Right hindlimb (tissue), 1 donor: ENCODE measurements at places on chromosomes 7 and 10.

GRCh38 chr7:16422103-16422435 is 731 bp upstream of the CRPPA start:
- DNase-seq, result no peak

DNA sequence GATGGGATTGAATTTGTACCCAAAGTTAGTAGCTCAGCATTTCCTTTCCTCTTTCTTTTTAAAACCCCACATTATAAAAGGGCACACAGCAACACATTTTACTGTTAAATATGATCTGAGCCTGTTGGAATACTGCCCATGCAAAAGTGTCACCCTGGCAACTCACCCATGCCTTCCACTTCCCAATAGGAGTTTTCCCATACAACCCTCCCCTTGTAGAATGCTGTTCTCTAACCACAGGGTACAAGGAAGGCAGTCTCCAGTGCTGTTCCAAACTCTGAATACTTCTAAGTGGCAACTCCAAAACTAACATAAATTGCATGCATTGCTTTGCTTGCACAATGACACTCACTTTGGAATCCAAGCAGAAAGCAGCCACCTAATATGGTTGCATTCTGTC is 60.8 kb downstream of the NRCAM start:
- DNase-seq, result no peak

DNA sequence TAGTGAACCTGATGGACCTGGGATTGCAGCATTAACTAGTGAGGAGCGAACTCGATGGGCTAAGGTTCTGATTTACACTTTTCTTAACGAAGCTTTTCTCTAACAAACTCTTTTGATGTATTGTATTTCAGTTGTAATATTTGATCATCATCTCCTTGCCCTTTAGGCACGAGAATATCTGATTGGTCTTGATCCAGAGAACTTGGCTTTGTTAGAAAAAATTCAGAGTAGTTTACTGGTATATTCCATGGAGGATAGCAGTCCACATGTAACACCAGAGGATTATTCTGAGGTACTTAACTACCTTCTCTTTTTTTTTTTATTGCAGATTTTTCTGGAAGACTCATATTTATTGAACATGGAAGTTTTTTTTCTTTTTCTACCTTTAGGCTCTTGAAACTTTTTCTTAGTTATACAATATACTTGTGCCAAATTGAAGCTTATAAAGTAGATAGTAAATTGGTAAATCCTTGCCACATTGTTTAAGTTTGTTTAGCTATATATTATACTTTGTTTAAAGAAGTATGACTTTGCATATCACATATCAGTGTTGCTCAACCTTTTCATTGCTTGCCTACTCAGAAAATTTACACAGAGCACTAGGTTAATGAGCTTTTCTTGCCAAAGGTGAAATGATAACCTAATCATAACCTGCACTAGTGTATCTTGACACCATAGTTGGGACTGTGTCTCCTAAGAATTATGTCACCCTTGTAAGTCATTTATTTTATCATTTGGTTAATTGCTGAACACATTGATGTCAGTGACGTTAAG is 30.4 kb downstream of the CROT start:
- DNase-seq, result no peak

GRCh38 chr10:62851442-62851841 is 35.3 kb upstream of the EGR2 start:
- no peak for DNase-seq

DNA sequence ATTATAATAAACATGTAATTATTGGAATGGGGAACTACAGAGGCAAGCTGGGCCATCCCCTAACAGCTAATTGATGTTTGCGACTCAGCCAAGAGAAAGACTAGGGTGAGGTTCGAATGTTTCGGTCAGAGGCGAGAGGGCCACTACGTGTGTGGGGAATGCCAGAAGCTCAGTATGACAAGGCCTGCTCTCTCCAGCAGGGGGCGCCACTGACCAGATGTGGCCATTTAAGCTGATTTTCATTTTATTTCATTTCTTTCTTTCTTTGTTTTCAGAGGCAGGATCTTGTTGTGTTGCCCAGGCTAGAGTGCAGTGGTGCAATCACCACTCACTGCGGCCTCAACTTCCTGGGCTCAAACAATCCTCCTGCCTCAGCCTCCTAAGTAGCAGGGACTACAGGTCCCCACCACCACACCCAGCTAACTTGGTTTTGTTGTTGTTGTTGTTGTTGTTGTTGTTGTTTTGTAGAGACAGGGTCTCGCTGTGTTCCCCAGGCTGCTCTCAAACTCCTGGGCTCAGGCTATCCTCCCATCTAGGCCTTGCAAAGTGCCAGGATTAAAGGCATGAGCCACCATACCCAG is 38.1 kb downstream of the TMEM130 start:
- DNase-seq, result no peak

- DNase-seq, result peak; percentile 66
Measured at GRCh38 chr10:30534465-30535144, 94.9 kb downstream of the LYZL2 start.

DNA sequence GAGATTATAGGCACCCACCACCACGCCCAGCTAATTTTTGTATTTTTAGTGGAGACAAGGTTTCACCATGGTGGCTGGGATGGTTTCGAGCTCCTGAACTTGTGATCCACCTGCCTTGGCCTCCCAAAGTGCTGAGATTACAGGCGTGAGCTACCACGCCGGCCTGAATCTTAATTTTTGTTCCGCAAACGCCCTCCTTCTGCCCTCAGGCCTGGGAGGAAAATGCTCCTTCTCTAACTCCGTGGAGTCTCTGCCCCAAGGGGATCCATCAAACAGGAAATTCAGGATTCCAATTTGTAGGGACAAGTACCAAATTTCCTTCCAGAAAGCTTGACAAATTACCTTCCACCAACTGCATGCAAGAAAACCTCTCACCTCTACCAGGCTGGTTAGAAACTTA is 43.2 kb downstream of the RBAK start:
- DNase-seq, result no peak

DNA sequence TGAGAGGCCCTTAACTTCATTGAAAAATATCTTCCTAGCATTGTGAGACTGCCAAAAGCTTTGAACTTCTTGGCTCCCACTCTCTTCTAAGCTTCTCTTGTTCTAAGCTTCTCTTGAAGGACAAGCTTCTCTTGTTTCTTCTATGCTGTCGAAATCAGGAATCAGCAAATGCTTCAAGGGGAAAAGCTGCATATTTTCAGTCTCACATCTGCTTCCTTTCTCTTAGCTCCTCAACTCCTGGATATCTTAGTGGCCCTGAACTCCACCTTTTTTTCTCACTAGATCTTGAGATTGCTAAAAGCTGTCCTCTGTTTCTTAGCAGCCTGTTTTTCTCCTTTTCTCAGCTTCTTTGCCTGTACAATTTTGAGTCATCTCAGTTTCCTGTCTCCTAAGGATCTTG is 73.0 kb downstream of the NEUROD6 start:
- no peak for DNase-seq

DNA sequence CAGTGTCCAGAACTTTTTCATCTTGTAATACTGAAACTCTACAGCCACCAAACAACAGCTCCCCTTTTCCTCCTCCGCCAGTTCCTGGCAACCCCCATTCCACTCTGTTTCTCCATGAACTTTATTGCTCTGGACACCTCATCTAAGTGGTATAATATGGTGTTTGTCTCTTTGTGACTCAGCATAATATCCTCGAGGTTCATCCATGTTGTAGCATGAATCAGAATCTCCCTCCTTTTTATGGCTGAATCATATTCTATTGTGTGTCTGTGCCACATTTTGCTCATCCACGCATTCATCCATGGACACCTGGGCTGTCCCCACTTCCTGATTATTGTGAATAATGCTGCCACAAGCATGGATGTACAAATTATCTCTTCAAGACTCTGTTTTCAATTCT is 124.4 kb upstream of the FGFR2 start:
- no peak for DNase-seq

DNA sequence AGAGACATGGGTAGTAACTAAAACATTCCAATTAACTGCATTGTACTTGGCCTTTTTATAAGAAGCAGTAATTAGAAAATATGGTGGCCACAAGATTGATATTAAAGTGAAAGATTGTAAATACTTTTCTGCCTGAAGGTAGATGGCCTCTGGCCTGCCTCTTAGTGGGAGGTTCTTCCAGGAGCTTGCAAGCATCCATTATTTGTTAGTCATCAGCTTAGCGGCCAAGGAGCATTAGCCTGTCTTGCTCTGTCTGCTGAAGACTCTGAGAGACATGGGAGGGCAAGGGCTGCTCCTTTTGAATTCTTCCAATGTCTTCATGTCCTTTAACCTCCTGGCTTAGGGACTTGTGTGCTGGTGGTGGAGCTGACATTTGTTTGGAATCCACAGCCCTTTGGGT is 80.4 kb downstream of the TCF7L2 start:
- DNase-seq, result no peak

GRCh38 chr7:43937444-43937843 is 11.2 kb downstream of the UBE2D4 start:
- no peak for DNase-seq

- no peak for DNase-seq
Measured at GRCh38 chr7:83153419-83153818, 9.3 kb downstream of the PCLO start.

- no peak for DNase-seq
Measured at GRCh38 chr10:29140991-29141390, 147.9 kb upstream of the LYZL1 start.

DNA sequence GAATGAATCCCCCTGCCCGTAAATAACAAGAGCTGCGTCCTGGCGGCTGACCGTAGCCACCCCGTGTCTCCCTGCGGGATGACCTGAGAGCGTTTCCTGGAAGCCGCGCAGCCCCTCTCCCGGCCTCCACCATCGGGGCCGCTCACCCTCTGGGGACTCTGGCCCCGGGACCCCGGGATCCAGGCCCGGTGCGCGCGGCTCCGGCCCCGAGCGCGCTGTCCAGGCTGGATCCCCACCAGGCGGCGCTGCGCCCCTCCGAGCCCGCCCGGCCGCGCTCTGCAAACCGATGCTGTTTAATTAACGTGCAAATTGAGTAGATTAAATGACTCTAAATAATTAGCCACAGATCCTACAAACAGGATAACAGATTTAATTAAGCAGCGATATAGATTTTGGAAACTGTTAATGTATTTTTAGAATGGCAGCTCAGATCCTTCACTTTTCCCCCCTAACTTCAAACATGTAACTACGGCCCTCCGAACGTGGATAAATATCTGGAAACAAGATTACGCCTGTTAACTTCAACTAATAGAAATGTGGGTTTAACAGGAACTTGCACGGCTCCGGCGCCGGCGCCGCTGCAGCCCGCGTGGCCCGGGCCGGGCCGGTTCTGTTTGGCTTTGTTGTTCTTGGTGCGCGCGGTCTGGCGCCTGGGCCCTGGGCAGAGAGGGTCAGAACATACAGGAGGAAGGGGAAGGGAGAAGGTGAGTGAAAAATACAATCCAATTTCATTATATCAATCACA is 7.1 kb upstream of the UNCX start:
- DNase-seq, result no peak

- no peak for DNase-seq
Measured at GRCh38 chr7:34187798-34188307, 282.5 kb downstream of the BMPER start.

GRCh38 chr10:45410807-45411606 is 37.0 kb downstream of the ALOX5 start:
- no peak for DNase-seq

DNA sequence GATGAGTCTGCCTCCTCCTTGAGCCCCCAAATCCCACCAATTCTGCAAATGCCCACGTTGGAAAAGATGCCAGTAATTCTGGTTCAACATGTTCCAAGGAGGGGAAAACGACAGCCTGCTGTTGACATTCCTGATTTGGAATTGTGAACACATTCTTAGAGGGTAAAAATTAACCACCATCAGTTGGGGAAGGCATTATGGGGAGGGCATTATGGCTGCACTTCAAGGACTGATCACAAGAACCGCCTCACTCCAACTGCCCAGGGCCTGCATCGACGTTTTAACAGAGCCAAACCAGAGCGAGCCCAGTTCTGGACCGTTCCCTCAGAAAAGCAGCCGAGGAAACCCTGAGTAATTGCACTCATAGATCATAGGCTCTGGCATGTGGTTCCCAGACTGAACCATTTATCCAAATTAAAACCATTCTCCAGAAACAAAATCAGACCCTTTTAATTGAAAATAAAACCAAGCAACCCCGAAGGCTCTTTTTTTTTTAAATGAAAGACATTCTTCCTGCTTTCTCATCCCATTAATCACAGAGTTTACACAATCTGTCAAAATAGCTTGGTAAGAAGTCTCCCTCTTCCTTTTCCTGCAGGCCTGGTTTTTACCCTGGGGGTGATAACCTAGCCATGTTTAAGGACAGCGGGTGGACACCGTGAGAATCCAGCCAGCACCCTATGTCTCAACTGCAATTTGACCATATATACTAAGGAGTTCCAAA is 8.0 kb downstream of the TNS3 start:
- peak; percentile 76 for DNase-seq

DNA sequence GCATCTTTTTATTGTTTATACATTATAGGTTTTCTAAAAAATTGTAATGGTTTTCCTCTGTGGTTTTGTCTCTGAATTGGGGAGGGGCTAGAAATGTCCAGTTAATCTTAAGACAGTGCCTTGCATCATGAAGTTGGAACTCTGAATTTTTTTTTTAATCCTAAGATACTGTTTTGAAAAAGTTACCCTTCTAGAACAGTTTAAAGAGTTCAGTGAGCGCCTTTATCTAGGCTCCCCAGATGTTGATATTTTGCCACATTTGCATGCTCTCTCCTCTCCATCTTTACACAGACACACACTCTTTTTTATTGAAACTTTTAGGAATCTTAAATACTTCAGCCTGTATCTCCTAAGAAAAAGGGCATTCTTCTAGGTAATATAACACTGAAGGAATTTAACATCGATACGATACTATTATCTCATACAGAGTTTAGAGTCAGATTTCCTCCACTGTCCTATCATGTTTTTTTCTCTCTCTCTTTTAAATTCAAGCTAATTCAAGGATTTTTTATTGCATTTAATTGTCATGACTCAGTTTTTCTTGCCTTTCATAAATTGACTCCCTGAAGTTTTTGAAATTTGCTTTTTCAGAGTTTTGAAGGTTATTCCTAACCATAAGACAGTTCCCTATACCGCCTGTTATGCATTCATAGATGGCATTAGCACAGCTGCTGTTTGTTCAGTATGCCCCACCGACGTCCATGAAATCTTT is 31.5 kb downstream of the PRKAR2B start:
- DNase-seq, result no peak

- no peak for DNase-seq
Measured at GRCh38 chr10:88158526-88159122, 295.2 kb downstream of the PTEN start.

DNA sequence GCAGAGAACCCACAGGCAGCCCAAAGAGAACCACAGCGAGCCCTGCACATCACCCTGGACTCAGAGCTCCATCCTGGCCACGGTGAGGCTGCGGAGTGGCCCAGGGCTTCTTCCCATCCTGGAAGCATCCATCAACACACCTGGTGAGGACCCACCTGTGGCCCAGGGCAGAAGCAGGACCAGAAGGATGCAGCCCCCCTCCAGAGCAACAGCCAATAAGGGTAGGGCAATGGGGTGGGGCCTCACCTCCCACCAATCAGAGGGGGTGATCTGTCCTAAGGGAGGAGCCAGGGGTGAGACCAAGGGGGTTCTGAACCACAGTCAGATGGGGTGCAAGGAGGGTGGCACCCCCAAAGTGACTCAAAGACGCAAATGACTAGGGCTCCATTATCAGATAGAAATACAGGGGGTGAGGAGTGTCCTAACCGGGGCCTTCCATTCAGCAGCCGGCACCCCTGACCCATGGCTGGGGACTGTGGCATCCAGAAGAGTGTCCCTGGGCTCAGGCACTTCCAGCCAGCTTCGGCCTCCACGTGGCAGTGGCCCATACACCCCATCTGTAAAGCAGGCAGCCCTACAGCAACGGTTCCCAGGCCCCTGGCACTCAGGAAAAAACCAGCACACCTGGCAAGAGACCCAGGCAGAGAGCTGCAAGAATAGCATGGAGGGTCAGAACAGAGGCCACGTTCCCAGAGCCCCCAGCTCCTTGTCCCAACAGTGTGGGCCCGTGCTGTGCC is 36.9 kb downstream of the STK32C start:
- peak; percentile 8 for DNase-seq

- no peak for DNase-seq
Measured at GRCh38 chr7:19920705-19921104, 147.3 kb upstream of the TMEM196 start.
